Activated naive CD4-positive, alpha-beta T cell treated with anti-CD3 and anti-CD28 coated beads for 36 hours (primary cell): ENCODE measurements at places on chromosomes 1 and 21.

GRCh38 chr21:43283136-43283924, 114.5 kb downstream of the CRYAA start:
- no peak for DNase-seq
- H3K4me1 ChIP-seq: peaks cover 4% of the 10 kb centered on the region
- no peak overlapping the region for H3K27ac ChIP-seq

DNA sequence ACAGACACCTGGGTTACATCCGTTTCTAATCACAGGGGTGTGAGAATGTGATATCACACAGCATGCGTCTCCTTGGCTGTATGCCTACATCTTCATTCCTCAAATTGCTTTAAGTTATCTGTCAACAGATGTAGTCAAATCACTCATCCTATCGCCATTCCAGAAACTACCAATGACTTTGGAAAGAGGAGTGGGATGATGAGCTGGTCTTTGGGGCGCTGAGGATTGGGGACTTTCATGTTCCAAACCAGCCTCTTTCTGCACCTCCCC, 104.8 kb downstream of the NAV1 start:
- DNase-seq: no peak
- no peak overlapping the region for H3K4me3 ChIP-seq
- peaks cover 12% of the 10 kb centered on the region for H3K27me3 ChIP-seq

DNA sequence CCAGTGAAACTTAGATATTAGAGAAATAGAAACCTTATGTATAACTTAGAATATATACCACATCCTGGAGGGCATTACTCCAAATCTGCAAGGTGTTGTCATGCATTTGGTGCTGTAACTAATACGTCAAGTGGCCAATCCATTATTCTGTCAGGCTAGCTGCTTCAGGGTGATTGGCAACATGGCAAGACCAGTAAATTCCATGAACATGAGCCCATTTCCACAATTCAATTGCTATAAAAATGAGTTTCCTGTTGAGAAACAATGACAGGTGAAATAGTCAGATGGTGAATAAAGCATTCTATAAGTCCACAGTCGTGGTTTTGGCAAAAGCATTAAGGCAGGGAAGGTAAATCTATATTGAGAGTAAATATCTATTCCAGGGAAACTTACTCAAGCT, 566.0 kb downstream of the ADGRL2 start:
- H3K36me3 ChIP-seq: no peaks in the 10 kb centered on the region
- no peak overlapping the region for H3K4me3 ChIP-seq
- H3K4me1 ChIP-seq: no peaks in the 10 kb centered on the region
- no peak overlapping the region for H3K27ac ChIP-seq
- no peaks in the 10 kb centered on the region for H3K27me3 ChIP-seq
- DNase-seq: no peak

- no peak for DNase-seq
- no peaks in the 10 kb centered on the region for H3K36me3 ChIP-seq
- H3K27ac ChIP-seq: no peak overlapping the region
- H3K4me1 ChIP-seq: peaks cover 19% of the 10 kb centered on the region
- H3K27me3 ChIP-seq: peaks cover 50% of the 10 kb centered on the region
Observed at GRCh38 chr1:46131093-46131492, 1.3 kb downstream of the PIK3R3 start.

DNA sequence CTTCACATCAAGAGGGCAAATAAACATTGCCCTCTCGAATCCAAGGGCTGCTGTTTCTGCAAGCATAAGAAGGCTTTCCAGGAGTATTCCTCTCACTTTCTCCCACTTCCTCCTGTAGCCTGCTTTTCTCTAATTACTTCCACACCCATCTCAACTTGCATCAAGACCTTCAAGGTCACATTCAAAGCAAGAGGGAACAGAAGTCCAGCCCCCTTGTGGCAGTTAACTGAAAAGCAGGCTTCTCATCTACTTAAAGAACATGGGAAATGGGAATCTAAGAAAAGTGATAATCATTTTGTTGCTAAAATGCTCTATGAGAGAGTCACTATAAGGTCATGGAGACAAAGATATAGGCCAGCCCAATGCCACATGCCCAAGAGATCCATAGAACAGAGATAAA, 874.4 kb downstream of the KCNT2 start:
- H3K36me3 ChIP-seq: no peaks in the 10 kb centered on the region
- no peaks in the 10 kb centered on the region for H3K27me3 ChIP-seq
- DNase-seq: no peak
- no peaks in the 10 kb centered on the region for H3K4me1 ChIP-seq
